ENCODE measurements at places on chromosomes 16 and 17.
A peak's percentile ranks its signal among the peaks of the same experiment; 100 is the strongest.

DNA sequence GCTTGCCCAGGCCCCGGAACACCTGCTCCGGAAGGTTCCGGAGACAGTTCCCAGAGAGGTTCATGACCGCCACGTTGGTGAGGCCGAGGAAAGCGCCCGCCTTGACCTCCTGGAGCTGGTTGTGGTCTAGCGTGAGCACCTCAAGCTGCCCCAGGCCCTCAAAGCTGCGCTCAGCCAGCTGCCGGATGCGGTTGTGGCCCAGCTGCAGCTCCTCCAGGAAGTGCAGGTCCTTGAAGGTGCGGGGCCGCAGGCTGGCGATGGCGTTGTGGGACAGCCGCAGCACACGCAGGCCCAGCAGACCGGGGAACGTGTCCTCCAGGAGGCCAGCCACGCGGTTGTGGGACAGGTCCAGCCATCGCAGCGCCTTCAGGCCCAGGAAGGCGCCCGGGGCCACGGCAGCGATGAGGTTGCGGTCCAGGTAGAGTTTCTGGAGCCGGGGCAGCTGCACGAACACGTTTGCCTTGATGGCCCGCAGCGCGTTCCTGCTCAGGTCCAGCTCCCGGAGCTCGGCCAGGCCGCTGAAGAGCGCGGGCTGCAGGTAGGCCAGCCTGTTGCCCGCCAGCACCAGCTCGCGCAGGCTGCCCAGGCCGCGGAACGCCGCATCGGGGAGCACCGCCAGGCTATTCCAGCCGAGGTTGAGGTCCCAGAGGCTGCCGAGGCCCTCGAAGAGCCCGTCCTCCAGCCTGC, 2.1 kb downstream of the IGFALS start:
- DNase-seq: no peak

DNA sequence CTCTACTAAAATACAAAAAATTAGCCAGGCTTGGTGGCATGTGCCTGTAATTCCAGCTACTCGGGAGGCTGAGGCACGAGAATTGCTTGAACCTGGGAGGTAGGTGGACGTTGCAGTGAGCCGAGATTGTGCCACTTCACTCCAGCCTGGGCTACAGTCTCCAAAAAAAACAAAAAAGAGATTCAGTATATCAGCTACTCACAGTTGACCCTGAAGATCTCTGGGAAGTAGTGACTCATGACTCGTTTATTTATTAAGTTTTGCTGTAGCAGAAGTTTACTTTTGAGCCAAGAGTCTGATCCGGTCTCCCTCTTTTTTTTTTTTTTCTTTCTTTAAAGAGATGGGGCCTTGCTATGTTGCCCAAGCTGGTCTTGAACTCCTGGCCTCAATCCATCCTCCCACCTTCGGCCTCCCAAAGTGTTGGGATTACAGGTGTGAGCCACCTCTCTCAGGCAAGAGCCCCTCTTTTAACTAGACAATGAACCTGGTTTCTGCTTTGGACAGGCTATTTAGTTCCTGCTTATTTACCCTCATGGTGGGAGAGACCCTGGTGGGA, 4.4 kb downstream of the MVP start:
- DNase-seq: peak; percentile 83

GRCh38 chr16:4056161-4057105, 59.8 kb downstream of the ADCY9 start:
- no peak for DNase-seq

- DNase-seq: peak; percentile 76
These were observed 106.8 kb downstream of the ZNF778 start for GRCh38 chr16:89324056-89325010.

GRCh38 chr16:65771707-65772106, 594.8 kb upstream of the CDH5 start:
- DNase-seq: peak; percentile 36

DNA sequence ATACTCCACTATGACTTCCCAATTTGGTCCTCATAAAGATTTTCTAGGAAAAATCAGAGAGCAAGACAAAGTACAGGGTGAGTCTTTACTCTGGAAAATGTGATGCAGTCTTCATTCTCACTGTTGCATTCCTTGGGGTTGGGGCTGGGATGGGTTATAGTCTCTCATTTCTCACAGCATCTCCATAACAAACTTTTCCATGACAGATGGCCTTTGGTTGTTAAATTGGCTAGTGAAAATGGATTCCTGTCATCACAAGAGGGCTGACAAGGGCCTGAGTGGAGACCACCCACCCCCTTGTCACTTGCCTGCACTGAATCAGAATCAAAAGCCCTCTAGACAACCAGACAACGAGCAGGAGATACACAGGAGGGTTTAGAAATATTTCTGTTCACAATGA, 174.6 kb downstream of the AATF start:
- no peak for DNase-seq

- DNase-seq: no peak
These were observed 6.7 kb downstream of the NLRC3 start for GRCh38 chr16:3570420-3571062.

DNA sequence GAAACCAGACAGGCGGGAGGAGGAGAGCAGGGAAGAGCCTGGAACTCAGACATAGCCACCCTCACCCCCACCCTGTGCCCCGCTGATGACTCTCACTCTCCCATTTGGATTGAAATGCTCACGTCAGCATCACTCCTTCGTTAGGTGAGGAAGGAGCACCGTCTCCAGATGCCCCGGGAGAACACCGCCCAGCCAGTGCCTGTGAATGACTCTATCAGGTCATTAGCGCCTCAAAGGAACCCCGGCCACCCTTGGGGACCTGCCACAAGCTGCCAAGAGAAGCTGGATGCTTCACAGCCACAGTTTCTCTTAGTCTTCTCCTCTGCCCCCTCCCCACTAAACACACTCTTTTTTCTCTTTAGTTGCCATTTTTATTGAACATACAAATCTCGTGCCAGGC, 66.0 kb downstream of the CACNG3 start:
- DNase-seq: no peak

- DNase-seq: no peak
These were observed 5.7 kb downstream of the GOSR2 start for GRCh38 chr17:46928467-46929261.

DNA sequence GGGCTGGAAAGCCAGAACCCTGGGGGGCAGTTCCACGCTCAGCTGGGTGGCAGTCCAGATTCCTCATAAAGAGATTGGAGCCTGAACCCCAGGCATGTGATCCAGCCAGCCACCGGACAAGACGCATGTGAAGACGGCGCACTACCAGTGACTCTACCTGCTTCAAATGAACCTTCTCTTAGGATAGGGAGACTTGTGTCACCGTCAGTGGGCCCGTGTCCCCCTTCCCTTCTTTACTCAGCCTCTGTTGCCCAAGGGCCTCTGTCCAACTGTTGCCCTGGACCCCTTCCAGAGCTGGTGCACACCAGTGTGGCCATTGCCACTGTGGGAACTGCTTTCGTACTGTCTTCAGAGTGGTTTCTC, 18.2 kb downstream of the CLUAP1 start:
- DNase-seq: no peak

DNA sequence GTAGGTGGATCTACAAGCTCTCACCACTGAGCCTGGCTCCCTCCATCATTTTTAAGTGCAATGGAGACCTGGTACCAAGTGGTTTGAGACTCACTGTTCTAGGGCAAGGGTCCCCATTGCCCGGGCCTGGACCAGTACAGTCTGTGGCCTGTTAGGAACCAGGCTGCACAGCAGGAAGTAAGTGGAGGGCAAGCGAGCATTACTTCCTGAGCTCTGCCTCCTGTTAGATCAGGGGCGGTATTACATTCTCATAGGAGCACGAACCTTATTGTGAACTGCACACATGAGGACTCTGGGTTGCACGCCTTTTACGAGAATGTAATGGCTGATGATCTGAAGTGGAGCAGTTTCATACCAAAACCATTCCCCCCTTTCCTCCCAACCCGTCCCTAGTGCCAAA, 6.8 kb upstream of the ZNF594 start:
- DNase-seq: no peak

DNA sequence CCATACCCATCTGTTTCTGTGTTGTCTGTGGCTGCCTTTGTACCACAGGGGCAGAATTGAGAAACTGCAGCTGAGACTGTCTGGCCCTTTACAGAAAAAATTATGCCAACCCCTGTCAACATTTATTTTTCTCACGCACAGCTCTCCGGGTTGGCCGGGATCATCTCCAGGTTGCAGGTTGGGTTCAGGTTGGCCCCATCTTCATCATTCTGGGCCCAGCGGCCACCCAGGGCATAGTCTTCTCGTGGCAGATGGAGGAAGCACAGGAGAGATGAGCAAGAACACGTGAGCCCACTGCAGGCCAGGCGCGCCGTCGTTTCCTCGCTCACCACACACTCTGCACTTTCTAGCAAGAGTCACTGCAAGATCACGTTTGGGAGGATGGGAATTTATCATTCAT, 66.1 kb upstream of the SEC14L1 start:
- no peak for DNase-seq

DNA sequence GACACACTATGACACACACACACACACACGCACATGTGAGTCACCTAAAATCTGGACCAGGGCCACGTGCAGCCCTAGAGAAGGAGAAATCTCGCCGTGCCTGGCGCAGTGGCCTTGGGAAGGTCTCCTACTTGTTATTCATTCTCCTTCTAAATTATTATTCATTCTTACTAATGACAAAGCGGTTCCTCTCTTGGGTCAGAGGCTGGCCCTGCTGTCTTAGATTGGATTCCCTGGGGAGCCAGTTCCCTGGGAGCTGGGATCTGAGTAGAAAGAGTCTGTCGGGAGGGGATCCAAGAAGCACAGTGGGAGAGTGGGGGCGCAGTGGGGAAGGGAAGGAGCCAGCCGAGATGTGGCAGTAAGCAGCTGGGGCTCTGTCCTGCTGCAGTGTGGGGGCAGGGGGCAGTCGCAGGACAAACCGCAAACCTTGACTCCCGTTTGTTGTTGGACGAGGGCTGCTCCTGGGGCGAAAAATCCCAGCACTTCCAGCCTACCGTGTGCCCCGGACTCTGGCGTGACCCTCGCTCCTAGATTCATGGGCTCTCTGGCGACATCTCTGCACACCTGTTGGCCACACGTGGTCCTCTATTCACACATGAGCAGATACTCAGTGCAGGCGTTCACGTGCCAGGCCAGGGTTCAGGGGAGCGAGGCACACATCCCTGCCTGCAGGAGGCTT, 18.7 kb upstream of the JPH3 start:
- DNase-seq: peak; percentile 71

- no peak for DNase-seq
These were observed 24.9 kb downstream of the TPSD1 start for GRCh38 chr16:1280783-1281182.

DNA sequence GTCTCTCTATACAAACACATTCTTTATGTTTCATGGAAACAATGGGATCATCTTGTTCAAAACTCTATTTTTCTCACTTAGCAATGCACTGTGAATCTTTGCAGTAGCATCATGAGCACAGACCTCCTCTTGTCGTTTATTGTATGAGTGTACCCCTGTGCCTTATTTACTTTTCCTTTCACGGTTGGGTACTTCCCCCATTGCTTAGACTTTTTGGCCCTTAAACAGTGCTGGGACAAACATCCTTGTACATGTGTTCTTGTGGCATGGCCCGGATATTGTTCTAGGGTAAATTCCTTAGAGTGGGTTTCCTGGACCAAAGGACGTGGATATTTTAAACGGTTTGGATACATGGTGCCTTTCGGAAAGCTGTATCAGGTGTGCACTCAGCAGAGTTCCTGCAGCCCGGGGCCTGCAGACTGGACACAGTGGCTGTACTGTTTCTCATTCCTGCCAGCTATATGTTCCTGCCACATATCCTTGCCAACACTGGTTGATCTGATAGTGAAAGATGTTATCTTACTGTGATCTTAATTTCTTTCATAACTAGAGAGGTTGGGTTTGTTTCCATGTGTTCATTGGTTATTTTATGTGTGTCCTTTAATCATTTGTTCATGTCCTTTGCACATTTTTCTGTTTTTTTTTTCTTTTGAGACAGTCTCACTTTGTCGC, 111.1 kb downstream of the OR1D5 start:
- no peak for DNase-seq

- DNase-seq: no peak
These were observed at the start of gene FDXR for GRCh38 chr17:74872313-74873036. FDXR (minus strand) TSS chr17:74872994; CDS start chr17:74872944, 50 bp downstream.

DNA sequence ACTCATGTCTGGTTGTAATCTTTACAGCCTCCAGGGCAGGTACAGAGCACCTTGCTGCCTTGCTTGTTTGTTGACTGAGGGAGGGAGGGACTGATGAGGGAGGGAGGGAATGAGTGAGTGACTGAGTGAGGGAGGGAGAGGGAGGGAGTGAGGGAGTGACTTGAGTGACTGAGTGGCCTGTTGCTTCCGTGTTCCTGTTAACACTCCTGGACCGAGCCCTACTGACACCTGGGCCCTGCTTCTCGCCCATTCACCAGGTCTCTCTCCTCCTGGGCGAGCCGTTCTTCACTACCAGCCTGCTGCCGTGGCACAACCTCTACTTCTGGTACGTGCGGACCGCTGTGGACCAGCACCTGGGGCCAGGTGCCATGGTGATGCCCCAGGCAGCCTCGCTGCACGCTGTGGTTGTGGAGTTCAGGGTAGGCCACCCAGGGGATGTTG, 41.2 kb downstream of the PRMT7 start:
- DNase-seq: no peak

DNA sequence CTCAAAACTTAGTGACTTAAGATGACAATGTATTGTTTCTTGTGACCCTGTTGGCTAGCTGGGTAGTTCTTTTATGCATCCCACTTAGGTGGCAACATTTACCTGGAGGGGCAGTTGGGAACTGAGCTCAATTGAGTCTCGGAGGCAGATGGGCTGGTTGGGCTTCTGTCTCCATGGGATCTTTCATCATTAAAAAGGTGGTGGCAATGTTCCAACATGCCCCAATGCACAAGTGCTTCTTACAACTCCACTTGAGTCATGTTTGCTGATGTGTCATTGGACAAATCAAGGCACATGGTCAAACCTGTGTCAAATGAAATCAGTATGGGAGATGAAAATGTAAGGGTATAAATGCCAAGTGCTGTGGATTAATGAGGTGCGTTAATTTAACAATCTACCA, 11.7 kb upstream of the HS3ST3B1 start:
- DNase-seq: no peak

- peak; percentile 44 for DNase-seq
These were observed 21.5 kb upstream of the PECAM1 start for GRCh38 chr17:64411999-64412771.

DNA sequence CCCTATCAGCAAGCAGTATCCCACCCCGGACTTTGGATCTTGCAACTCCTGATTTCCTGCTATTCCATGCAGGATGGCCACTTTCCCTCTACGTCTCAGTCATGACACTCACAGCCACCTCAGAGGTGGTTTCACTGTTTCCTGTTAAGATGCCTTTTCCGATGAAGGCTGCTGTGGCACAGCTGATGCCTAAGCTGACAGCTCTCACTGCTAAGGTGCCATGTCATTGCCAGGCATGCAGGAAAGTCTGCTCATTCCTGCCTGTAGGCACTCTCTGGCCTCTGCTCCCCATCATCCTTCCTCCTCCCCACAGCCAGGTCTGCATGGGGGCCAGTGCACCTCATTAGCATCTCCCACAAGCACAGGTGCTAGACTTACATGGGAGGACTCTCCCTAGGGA, 173.0 kb downstream of the CBLN1 start:
- no peak for DNase-seq

GRCh38 chr17:12865769-12866168, 76.5 kb downstream of the ARHGAP44 start:
- no peak for DNase-seq

All from fibroblast of upper back skin (primary cell).